ENCODE measurements at places on chromosomes 6 and 20. TPM values are rescaled to one million over a fixed set of nuclear protein-coding genes. Genes with fewer than 3 reads are reported as not detected.

FAM217A gene
- not detected for total RNA-seq

TNFRSF6B gene
- 0.39 TPM for total RNA-seq

TRIM15 gene
- not detected for total RNA-seq

CD109 gene
- total RNA-seq: 181 TPM

PI3 gene
- not detected for total RNA-seq

CBLN4 gene
- total RNA-seq: not detected

MATN4 gene
- 0.54 TPM for total RNA-seq

DEF6 gene
- 10.1 TPM for total RNA-seq

UNC5CL gene
- total RNA-seq: 0.22 TPM

MTFR2 gene
- total RNA-seq: 2.0 TPM

OPRM1 gene
- not detected for total RNA-seq

PACRG gene
- 0.79 TPM for total RNA-seq

SRSF12 gene
- total RNA-seq: 1.2 TPM

CCHCR1 gene
- 14.4 TPM for total RNA-seq

STAU1 gene
- total RNA-seq: 36.1 TPM

MRPL14 gene
- 38.5 TPM for total RNA-seq

TOX2 gene
- not detected for total RNA-seq

TPBG gene
- 55.4 TPM for total RNA-seq

C20orf141 gene
- not detected for total RNA-seq

KIF25 gene
- total RNA-seq: not detected

CCN6 gene
- not detected for total RNA-seq

SNRNP48 gene
- total RNA-seq: 9.4 TPM

SYCP2L gene
- 0.11 TPM for total RNA-seq

TCF21 gene
- not detected for total RNA-seq

DUSP15 gene
- not detected for total RNA-seq

TOP1 gene
- 5.0 TPM for total RNA-seq

Measured in placental epithelial cell (primary cell).